Esophagus muscularis mucosa (tissue), 4 donors: ENCODE measurements at places on chromosomes 6 and 20.

GRCh38 chr6:105400501-105400900, 2.4 kb downstream of the PREP start:
- H3K4me3 ChIP-seq = no peak overlapping the region
- no peak for DNase-seq
- H3K4me1 ChIP-seq = peaks cover 30% of the 10 kb centered on the region
- H3K36me3 ChIP-seq = peaks cover 17% of the 10 kb centered on the region
- no peak overlapping the region for H3K27ac ChIP-seq
- no peaks in the 10 kb centered on the region for H3K27me3 ChIP-seq

- H3K27me3 ChIP-seq = no peaks in the 10 kb centered on the region
- no peak overlapping the region for H3K4me3 ChIP-seq
- DNase-seq = no peak
- H3K27ac ChIP-seq = no peak overlapping the region
Observed at GRCh38 chr20:35463455-35464300, 8.3 kb downstream of the CEP250 start.

GRCh38 chr20:36881888-36882287, 6.0 kb downstream of the TLDC2 start:
- no peak overlapping the region for H3K4me3 ChIP-seq
- no peak overlapping the region for H3K27ac ChIP-seq
- peaks cover 2% of the 10 kb centered on the region for H3K4me1 ChIP-seq
- no peaks in the 10 kb centered on the region for H3K27me3 ChIP-seq
- DNase-seq = no peak
- no peaks in the 10 kb centered on the region for H3K36me3 ChIP-seq

- no peak overlapping the region for H3K27ac ChIP-seq
- H3K27me3 ChIP-seq = no peaks in the 10 kb centered on the region
- H3K36me3 ChIP-seq = no peaks in the 10 kb centered on the region
- H3K4me3 ChIP-seq = no peak overlapping the region
- DNase-seq = no peak
Observed at GRCh38 chr6:43282636-43283513, 15.2 kb upstream of the SLC22A7 start.

DNA sequence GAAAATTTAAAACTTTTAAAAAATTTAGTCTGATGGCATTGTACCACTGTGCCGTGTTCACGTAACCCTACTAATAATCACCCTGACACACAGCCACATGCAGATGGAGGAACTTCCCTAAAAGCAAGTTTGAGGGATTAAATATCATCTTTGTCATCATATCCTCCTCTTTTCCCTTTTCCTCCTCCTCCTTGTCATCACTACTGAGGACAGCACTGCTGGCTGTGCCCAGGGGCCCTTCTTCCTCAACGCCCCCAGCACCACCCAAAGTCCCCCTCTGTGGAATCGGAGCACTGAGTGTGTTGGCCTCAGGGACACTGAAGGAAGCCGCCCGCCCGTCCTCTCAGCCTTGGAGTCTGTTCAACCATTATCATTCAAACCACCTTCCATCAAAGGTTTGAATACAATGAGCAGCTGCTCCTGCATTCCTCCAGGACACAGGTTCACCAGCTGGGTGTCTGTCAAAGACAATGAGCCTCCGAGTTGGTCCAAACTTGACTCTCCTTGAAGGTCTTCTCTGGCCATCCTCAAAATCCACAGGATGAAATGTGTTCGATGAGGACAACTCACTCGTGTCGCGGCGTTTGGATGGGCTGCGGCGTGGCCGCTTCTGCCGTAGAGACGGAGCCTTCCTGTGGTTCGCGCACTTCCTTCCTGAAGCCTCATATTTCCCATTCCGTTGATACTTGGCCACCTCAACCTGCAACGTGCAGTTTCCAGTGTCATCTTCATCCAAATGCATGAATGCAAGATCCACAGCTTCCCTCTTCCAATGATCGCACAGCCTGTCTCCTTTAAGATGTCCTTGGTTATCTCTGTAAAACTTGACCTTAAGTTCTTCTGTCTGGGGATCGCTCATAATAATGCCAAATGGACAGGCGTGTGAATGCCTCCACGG, 23.3 kb downstream of the NQO2 start:
- H3K27ac ChIP-seq = peak overlapping the region; percentile 78
- no peak for DNase-seq
- H3K27me3 ChIP-seq = no peaks in the 10 kb centered on the region

DNA sequence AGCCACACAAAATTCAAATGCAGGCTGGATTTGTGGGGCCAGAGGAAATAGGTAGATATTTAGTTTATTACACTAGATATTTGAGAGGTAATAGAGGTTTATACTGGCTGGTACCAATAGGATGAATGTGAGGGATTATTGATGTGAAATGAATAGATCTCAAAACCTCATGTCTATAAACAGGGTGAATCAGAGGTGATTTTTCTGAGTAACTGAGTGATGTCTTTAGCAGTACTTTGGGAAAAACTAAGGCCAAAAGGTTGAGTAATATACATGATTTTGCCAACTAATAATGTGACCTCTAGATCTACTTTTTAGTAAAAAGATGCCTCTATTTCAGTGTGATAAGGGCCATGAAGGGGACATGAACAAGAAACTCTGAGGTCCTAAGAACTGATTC, 86.8 kb downstream of the HAO1 start:
- no peak overlapping the region for H3K4me3 ChIP-seq
- no peak overlapping the region for H3K27ac ChIP-seq

DNA sequence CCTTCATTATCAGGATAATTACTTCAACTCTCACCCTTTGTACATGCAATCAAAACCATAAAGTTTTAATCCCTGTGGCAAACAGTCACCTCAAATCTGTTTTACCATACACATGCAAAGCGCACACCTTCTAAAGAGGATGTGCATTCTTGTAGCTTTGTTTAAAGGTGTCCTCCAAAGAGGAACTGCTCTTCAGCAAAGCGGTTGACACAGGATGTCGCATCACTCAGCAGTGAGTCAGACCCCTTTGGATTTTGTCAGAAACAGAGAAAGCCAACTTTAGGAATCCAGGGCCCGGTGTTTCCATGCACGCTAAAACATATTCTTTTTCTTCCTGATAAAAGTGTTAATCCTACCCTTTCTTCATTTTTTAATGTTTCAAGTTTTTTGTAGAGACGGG, 268.3 kb upstream of the ARID1B start:
- no peak overlapping the region for H3K4me3 ChIP-seq
- no peaks in the 10 kb centered on the region for H3K36me3 ChIP-seq
- H3K4me1 ChIP-seq = no peaks in the 10 kb centered on the region

DNA sequence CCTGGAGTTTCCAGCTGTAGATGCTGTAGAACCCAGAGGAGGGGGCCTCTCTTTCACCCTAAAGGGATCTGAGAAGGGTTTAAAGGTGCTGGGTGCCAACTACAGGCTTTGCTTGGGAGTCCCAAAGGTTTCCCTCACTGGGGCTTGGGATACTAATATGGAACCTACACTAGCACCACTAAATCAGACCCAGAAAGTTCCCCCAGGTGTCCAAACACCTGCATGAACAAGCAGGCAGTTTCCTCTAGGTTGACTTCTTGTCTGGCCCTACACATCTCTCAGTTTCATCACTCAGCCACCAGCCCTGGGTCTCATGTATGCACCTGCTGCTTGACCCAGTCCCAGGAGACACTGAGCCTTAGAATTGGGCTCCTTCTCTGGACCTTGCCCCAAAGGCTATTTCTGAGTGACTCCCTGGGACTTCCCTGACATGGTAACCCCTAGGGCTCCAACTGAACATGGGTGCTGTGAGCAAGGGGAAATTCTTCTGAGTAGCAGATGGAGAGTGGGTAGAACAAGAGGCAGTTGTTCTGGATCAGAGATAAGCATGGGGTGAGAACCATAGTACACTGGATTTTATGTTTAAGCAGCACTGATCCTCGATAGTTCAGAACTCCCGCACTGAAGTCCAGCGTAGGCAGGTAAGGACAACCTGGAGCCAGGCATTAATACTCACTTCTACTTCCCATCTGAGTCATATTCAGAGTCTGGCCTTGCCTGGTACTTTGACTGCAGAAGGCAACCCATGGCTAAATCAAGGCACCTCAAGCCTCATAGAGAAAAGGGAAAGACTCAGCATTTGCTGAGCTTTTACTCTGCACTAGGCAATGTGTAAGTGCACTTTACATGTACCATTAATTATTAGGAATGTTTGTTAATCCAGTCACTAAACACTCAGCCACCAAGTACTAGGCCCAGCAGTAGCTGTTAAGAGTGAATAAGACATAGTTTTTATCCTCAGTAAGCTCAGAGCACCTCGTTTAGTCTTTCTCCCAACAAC, 16.8 kb downstream of the BCL2L1 start:
- H3K4me3 ChIP-seq = no peak overlapping the region
- DNase-seq = no peak
- H3K27me3 ChIP-seq = no peaks in the 10 kb centered on the region
- peaks cover 87% of the 10 kb centered on the region for H3K4me1 ChIP-seq

DNA sequence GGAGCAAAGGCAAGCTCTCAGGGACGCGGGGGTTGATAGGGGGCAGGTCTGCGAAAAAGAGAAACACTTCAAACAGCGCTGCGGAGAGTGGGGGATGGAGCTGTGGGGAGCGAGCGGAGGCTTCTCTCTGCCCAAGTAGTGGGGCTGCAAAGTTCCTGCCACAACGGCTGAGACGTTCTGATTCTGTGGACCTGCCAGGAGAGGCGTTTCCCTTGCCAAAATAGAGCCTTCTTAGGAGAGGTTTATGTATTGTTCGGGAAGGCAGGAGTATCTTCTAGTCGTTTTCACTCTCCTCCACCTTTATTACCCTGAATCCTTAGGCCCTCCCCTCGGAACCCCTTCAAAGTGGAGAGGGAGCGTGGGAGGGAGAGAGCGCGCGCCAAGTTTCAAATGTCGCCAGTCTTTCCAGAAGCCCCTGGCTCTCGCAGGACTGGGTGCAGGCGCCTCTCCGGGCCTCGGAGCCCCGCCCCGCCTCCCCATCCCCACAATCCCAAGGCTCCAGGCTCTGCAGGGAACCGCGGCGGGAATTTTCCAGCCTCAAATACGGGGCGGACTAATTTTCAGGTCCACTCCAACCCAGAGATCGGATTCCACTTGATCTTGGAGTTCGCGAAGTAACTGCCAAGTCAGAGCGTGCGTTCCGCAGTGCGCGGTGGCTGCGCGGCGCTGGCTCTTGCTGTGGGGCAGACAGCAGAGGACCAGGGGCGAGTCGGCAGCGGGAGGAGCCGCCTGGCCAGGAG, 10.0 kb upstream of the POU3F2 start:
- H3K4me1 ChIP-seq = peaks cover 27% of the 10 kb centered on the region
- no peak overlapping the region for H3K4me3 ChIP-seq
- H3K27ac ChIP-seq = no peak overlapping the region
- H3K27me3 ChIP-seq = peaks cover 94% of the 10 kb centered on the region
- no peak for DNase-seq

DNA sequence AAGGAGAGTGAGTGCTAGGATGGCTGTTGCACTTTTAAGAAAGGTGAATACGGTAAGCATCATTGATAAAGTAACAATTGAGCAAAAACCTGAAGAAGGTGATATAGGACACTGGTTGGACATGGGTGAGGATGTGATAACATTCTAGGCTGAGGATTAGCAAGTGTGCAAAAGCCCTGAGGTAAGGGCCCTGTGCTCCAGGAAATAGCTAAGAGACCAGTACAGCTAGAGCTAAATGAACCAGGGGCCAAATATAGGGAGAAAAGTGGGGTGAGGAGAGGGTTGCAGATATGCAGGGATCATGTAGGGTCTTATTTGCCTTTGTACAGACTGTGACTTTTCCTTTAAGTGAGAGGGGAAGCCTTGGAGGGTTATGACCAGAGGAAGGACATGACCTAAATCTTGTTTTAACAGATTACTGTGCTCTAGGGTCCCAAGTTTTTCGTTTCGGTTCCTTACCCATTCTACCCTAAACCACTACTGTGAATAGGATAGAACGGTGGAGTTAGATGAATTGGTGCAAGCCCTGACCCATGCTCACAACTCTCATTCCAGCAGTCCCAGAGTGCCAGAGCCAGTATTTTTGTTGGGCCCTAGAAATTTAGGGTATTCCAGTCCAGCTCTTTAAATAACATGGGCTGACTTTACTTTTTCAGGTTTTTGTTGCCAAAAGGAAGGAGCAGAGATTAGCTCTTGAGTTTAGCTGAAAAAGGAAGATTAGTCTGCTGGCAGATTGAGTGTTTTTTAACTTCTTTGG, 10.7 kb downstream of the MAPK14 start:
- H3K4me1 ChIP-seq = peaks cover 85% of the 10 kb centered on the region
- H3K4me3 ChIP-seq = no peak overlapping the region
- DNase-seq = no peak
- H3K27ac ChIP-seq = peak overlapping the region; percentile 5
- H3K36me3 ChIP-seq = no peaks in the 10 kb centered on the region

DNA sequence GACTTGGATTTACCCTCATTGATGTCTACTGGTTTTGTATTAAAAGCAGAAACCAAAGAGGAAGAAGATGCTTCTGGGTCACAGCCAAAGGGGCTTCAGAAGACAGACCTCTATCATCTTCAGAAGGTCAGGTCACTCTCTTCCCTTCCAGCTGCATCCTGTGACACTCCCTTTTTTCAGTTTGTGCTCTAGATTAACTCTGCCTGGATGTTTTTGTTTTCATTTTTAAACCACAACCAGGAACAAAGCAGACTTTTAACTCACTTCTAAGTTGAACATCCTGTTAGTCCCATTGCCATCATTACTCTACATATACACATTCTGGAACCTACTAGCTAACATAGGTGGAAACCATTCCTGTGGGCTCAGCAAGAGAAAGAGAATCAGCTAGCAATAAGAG, 45.2 kb downstream of the AKIRIN2 start:
- no peaks in the 10 kb centered on the region for H3K27me3 ChIP-seq
- H3K4me3 ChIP-seq = no peak overlapping the region
- H3K27ac ChIP-seq = no peak overlapping the region
- peaks cover 37% of the 10 kb centered on the region for H3K4me1 ChIP-seq
- H3K36me3 ChIP-seq = no peaks in the 10 kb centered on the region
- DNase-seq = no peak
